T-helper 9 cell (primary cell): ENCODE measurements at places on chromosomes 6 and 20.

GRCh38 chr6:138550346-138550767 is 51.1 kb upstream of the NHSL1 start:
- no peak for DNase-seq

DNA sequence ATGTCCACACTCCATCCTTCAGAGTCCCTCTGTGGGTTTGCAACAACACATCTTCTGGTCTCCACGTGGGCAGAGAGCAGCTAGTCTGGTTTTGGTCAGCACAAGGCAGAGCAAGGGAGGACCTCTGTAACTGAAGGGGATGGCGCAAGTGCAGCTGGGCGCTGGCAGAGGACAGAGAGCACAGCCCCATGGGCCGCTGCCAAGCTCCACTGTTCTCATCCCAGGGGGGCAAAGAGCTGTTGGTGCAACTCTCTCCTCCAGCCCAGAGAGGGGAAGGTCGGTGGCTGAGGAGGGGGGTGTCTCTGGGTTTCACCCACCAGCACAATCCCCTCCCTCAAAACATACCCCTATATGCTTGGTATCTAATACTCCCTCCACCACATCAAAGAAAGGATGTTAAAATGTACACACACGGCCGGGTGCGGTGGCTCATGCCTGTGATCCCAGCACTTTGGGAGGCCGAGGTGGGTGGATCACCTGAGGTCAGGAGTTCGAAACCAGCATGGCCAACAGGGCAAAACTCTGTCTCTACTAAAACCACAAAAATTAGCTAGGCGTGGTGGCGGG is 9.1 kb downstream of the ATP9A start:
- DNase-seq: no peak

DNA sequence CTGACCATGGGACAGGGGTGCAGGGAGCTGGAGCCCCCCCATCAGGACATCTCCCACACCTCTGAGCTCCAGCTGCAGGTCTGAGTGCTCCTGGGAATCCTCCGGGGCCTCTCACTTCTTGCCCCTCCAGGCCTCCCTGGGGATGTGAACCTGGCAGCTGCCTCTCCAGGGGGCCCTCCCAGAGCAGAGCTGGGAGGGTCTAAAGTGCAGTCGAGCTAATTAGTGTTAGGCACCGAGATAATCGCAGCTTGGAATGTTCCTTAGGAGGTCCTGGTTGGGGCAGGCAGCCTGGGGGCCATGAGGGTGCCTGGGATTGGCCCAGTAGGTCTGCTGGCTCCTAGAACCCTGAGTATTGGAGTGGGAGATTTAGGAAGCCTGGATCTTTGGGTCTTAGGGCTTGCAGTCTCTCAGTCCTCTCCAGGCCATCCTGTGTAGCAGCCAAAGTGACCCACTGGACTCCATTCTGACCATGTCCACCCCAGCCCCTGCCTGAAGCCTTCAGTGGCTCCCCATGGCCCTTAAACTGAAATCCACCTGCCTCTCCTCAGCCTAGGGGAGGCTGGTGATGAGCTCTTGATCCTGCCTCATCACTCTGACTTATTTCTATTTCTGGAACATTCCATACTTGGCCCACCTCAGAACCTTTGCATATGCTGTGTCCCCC is 26.0 kb downstream of the CEBPB start:
- no peak for DNase-seq

GRCh38 chr6:70130865-70131264 is 172.0 kb downstream of the COL9A1 start:
- DNase-seq: no peak

DNA sequence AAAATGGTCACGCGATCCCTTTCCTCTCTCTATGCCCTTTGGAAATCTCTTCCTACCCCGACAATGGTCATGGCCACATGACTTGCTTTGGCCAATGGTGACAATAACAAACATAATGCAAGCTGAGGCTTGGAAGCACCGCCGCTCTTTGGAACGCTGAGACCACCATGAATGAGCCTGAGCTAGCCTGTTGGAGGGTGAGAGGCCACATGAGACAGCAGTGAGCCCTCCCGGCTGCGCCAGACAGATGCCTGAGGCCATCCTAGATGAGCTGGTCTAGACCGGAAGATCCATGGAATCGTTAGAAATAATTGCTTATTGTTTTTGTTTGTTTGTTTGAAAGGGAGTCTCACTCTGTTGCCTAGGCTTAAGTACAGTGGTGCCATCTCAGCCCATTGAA is 64.2 kb downstream of the STK35 start:
- no peak for DNase-seq

DNA sequence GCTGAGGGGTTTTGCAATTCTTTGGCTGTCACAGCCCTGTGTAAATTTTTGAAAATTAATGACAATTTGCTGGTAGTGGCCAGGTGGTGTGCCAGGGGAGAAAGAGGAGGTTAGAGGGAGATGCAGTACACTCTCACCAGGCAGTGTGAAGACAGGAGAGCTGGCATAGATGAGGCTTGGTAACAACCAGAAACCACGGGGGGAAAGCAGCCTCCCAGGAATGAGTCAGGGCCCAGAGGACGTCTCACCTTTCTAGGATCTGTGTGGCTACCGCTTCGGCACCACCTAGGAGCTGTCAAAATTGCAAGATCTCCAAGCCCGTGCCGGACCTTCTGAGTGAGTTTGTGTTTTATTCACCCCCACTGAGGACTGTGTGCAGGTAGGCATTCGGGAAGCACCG is 171.4 kb downstream of the PACRG start:
- DNase-seq: no peak

- no peak for DNase-seq
These were observed 68.5 kb downstream of the ELOVL5 start for GRCh38 chr6:53280207-53280606.

DNA sequence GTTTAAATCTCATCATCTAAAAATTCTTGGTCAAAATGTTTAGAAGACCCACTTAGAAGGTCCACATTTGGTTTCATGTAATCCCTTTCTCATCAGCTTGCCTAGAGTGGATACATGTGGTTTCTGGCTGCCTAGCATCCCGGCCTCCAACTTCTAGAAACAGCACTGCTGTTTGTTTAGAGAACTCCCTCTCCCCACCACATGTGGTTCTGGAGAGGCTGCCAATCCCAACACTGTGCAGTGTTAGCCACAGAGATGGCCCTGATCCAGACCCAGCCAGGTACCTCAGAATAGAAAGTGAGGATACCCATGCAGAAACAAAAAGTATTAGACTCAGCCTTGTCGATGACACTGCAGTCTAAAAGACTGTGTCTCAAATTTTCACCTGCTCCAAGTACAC is 241.8 kb downstream of the BCKDHB start:
- DNase-seq: no peak

DNA sequence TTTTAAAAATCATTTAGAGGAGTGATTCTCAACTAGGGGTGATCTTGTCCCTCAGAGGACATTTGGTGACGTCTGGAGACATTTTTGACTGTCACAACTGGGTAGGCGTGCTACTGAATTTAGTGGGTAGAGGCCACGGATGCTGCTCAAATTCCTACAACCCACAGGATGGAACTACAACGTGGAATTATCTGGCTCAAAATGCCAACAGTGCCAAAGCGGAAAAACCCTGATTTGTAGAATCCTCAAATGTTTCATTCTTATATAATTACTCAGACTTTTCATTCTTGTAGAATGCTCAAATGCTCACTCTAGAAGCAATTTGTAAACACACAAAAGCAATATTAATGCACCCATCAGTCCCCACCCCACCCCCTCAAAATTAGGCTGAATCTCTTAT is 229.8 kb downstream of the ZMYND8 start:
- DNase-seq: no peak

GRCh38 chr6:22521035-22521434 is 48.3 kb upstream of the HDGFL1 start:
- no peak for DNase-seq

GRCh38 chr6:32194825-32195651 is 2.6 kb upstream of the GPSM3 start:
- no peak for DNase-seq

GRCh38 chr6:165769401-165769800 is 106.4 kb upstream of the PDE10A start:
- DNase-seq: no peak

DNA sequence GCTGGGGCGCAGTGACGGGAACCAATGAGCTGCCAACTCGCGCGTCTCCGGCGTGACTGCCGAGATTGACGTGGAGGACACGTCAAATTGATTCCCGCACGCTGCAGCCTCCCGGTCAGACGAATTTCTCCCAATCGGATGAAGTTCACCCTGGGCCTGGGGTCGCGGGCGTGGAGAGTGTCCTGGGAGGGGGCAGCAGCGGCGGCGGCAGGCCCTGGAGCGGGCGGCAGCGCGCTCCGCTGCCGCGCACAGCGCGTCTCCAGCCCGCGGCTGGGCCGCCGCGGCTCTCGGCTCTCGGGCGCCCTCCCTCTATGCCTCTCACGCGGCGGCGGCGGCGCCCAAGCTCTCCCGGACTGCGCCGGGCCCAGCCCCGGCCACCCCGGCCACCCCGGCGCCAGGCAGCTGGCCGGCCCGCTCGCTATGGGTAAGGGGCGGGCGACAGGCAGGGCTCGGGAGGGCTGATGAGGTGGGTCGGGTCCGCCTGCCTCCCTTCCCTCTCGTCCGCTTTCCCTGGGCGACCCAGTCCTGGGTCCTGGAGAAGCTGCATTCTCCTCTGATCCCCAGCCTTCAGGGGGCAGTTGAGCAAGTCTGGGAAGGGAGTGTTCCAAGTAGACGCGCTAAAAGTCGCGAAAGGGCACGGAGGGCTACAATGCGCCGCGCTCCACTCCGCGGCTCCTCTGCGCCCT is at the start of gene PAX1:
Gene PAX1, plus strand, starts transcription at position 90 of the 686 bp plus-strand sequence. Its CDS starts 49 bp downstream, at position 139.
- no peak for DNase-seq

DNA sequence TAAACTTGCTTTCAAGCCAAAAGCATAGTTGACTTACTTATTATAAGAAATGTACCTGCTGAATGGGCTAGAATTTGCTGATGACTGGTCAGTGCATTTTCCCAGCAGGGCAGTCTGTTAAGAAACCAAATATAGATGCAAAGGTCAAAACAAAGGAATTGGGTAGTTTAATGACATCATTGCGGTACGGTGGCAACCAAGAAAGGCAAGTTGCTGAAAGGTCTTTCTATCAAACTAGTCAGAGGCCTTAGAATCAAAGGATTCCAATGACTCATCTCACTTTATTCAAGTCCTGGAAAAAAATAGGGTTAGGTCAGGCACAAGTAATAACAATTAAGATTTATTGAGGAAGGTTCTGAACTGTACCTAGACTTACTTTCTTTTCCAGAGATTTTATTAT is 76.4 kb downstream of the KIZ start:
- DNase-seq: no peak
